ENCODE measurements at places on chromosomes 3 and 15.

DNA sequence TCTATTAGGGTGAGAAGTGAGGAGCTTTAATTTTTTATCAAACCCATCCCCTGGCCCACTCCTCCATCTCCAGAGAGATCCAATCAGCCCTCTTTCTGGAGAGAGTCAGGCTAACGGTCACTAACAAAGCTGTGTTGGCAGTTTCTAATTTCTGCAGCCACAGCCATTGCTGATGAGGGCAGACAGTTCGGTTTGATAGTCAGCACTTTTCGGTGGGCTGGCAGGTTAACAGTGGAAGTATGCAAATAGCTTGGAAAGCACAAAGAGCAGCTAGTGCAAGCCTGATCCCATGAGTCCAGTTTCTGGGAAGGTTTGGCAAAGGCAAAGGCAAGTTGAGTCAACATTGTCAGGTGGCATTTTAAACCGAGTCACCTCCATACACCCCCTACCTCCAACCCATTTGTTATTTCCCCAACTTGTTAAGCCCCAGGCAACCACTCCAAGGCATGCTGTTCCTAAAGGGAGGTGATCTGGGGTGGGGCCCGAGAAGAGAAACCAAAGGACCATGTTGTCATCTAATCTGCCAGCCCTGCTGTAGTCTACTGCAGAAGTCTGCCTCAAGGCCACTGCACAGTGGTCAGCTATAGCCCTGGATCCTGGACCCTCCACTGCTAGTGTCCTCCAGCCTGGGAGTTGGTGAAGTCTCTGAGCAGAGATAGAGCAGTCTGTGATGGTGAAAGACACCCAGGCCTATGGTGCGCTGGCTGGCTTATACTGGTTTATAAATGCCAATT lies 1.7 kb downstream of the CCR1 start:
- no peak for DNase-seq

DNA sequence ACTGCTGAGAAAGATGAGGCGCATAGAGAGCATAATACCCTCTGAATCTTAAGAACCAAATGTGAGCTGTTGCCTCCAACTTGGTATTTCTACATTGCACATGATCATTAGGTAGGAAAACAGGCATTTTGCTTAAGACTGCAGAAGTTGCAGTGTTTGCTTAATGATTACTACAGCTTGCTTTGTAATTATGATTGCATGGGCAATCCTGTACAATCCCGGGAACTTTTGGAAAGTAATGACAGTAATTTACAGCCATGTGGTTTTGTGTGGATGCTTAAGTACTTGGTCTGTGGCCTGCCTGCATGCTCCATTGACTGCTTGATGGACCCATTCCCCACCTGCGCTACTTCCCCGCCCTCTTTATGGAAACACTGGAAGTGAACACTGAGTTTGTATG lies 301.1 kb downstream of the DIPK2A start:
- DNase-seq, result peak; percentile 55

- no peak for DNase-seq
Observed at GRCh38 chr3:111763001-111763471, 96.0 kb upstream of the PHLDB2 start.

DNA sequence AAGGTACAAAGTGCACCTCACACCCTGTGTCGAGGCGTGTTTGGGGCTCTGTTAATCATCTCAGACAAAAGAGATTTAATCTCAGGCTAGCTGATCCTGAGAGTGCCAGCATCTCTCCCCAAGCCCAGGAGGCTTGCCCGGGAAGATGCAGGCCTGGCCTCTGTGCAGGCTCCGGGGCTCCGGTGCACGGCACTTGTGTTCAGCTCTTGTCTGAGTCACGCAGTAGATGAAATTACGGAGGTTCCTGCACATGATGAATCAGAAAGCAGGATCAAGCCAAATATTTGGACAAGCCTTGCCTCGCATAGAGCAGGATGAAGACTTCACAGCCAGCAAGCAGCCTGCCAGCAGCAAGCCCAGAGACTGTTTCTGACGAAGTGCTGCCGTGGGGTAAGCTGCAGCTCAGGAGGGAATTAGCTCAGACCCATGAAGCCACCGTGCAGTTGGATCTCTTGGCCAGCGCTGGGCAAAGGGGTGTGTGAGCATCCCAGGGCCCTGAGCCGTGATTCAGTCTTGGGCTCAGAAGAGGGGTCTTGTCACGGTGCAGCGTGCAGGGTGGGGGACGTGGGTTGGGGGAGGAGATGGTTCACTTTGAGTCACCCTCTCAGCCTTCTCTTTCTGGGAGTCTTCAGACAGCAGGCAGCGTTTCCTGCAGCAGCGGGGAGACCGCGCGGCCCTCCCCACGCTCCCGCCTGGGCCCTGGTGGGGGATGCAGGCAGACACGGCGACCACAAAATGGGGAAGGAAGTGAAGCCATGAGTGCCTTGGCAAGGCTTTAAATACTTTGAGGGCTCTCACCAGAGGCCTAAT lies 89.2 kb upstream of the MEF2A start:
- no peak for DNase-seq

DNA sequence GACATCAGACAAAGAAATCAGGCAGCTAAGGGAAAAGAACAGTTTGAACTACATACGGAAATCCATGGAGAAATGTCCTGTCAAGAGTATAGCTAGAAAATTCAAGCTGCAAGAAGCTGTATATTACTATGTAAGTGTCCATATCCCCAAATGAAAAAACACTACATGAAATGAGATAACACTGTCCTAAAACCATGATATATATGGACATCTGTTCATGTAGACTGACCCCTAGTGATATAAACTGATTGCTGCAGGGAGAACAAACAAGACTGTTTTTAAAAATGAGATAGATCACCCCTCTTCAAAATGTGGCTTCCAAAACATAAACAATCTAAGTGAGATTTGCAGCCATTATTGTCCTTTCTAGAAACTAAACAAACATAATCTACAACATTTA lies 985.6 kb downstream of the EPHA3 start:
- no peak for DNase-seq

DNA sequence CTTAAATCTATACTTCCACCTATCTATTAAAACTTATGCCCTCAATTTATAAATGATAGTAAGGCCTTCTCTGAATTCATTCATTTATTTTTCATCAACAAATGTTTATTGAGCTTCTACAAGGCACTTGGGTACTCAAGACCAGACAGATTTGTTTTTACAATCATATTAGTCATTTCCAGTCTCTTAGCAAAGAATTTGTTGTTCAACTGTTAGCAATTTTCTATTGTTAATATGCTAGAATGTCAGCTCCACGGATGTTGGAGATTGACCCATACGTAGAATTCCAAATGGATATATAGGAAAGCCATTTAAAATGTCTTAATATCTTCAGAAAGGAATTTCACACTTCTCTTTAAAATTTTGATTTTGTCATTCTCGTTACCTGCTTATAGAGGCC lies 36.7 kb downstream of the ZBTB38 start:
- DNase-seq, result no peak

GRCh38 chr15:42499858-42500609 lies 4.6 kb downstream of the SNAP23 start:
- DNase-seq, result no peak

DNA sequence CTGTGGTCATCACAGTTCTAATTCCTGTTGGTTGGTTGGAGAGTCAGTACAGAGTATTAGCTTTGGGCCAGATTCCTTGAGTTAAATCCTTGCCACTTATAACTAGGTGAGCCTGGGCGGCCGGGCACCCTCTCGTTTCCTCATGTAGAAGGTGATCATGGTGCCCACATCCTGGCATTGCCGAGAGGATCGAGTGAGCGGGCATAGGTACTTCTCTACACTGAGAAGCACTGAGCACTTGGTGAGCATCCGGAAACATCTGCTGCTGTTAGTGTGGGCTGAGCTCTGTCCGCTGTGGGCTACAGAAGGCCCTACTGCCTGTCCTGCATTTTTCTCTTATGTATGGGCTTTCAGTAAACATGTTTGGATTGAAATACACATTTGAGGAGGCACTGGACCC lies 96.2 kb downstream of the CACNA1D start:
- DNase-seq, result no peak

- no peak for DNase-seq
Observed at GRCh38 chr3:159191447-159191846, 389.6 kb downstream of the MFSD1 start.

- DNase-seq, result no peak
Observed at GRCh38 chr3:155554777-155555451, 190.0 kb downstream of the PLCH1 start.

- no peak for DNase-seq
Observed at GRCh38 chr3:46852839-46853355, 10.3 kb downstream of the MYL3 start.

GRCh38 chr15:74992619-74993018 lies 2.7 kb upstream of the SCAMP5 start:
- no peak for DNase-seq

DNA sequence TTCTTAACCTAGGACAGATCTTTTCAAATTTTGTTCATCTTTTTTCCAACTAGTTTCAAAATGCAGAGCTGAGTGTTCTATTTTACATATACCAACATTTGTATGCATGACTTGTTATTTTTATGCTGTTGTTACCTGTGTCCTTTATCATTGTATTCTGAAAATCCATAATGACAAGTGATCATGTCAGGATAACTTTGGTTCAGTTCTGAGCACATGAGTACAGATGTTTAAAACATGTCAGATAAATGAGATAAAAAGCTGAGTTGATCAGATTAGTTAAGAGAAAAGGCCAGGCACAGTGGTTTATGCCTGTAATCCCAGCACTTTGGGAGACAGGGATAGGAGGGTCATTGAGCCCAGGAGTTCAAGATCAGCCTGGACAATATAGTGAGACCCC lies 204.9 kb downstream of the SSR3 start:
- DNase-seq, result no peak

- DNase-seq, result no peak
Observed at GRCh38 chr3:150144191-150144708, 173.6 kb upstream of the PFN2 start.

DNA sequence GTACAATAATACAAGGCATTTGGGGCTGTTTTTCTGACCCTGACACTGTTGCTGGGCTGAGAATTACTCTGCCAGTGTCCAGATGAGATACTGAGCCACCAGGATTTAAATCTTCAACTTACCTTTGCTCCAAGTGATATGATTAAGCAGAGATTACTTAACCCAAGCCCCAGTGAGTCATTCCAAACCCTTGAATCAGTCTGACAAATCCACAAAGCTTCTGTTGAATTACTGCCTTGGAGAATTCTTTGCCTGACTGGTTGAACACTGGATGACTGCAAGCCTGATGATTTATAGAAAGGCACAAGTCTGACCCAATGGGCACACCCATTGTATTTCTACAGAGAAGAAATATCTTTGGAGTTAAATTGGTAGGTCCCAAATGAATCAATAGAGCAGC lies 88.2 kb upstream of the TSC22D2 start:
- no peak for DNase-seq

GRCh38 chr3:98690876-98691275 lies 72.3 kb upstream of the ST3GAL6 start:
- DNase-seq, result no peak

DNA sequence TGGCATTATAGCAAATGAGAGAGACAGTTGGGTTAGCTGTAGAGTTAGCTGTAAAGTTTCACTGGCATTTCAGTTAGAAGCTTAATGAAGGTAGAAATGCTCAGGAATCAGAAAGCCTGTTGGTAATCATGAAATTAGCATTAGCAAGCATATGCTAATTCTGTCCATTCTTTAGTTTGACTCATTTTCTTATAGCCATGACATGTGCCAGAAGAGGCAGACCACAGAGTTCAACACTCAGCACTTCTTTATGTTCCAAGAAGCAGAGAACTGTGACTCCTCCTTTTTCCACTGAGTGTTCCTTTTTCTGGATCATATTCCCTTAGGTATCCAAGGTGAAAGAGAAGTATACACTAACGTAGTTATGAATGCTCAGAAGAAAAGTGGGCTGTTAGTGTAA lies 276.2 kb upstream of the SGO1 start:
- DNase-seq, result no peak

GRCh38 chr3:85148036-85148435 lies 189.2 kb downstream of the CADM2 start:
- peak; percentile 1 for DNase-seq

DNA sequence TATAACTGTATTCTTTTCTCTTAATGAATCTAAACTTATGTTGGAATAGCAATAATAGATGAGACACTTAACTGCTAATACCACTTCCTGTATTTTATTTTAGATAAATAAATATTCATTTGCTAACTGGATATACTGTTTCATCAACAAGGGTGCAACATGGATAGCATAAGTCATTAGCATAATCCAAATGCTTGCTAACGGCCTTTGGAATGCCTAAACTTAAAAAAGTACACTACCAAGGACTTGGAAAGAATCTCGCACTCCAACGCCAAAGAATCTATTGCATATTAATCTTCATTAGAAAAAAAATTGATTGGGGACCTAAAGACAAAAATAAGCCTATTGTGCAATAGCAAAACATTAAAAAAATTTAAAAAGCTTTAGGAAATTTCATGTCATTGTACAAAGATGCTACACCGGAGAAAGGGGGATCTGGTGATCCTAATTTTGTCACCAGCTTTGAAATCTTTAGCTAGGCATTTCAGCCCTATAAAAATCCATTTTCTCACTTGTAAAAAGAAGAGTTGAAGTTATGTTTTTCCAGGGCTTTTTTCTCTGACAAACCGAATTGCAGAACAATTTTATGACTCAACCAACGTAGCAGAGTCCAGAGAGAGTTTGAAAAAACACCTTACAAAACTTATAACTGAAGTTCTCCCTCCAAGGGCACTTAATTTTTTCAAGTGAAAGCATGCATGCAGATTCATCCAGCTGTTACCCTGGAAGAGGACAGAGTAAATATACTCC lies 4.1 kb downstream of the VGLL3 start:
- DNase-seq, result no peak

- no peak for DNase-seq
Observed at GRCh38 chr3:54681706-54682105, 246.2 kb downstream of the LRTM1 start.

- peak; percentile 28 for DNase-seq
Observed at GRCh38 chr15:73317651-73318462, 50.9 kb downstream of the HCN4 start.

GRCh38 chr15:41790169-41790568 lies 15.9 kb downstream of the MAPKBP1 start:
- DNase-seq, result no peak

DNA sequence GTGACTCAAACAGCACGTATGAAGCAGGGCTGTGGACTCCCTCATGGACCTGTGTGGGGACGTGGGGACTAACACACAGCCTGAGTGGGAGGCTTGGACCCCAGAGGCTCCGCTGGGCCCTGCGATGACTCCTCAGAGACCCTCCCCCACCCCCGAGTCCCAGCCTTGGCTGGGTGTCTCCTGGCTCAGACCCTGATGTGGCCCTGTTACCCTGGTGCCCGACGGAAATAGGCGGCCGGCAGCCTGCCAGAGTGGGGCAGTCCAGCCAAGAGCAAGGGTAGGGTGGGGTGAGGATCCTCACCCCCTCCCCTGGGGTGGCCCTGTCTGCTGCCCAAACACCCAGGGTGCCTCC lies 15.3 kb downstream of the TNK2 start:
- no peak for DNase-seq

GRCh38 chr15:45648521-45649200 lies 13.8 kb downstream of the SQOR start:
- no peak for DNase-seq

GRCh38 chr15:89514596-89515406 lies 18.4 kb upstream of the RHCG start:
- no peak for DNase-seq

- DNase-seq, result no peak
Observed at GRCh38 chr3:116200956-116201690, 244.2 kb downstream of the LSAMP start.

Measured in NCI-H1436 (cell line).